ENCODE measurements at places on chromosomes 2 and 18.

DNA sequence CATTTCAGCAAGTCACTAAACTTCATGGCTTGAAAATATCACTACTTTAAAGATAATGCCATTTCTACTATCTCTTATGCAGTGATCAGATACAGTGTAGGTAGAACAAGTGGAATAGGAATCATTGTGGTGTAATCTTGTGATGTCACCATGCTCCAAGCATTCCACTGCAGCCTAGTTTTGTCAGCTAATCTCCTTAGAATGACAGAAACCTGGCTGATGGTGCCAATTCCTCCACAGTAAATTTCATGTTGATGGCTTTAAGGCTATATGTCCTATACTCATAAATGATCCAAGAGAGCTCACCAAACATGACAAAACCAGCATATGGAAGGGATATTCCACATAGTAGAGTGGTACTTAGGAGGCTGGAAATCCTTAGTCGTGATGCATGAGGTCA is 184.9 kb downstream of the PDE1A start:
- no peak overlapping the region for H3K4me3 ChIP-seq
- DNase-seq, result no peak

- DNase-seq, result no peak
- H3K36me3 ChIP-seq, result no peaks in the 10 kb centered on the region
- H3K27me3 ChIP-seq, result no peaks in the 10 kb centered on the region
- H3K4me1 ChIP-seq, result peaks cover under 1% of the 10 kb centered on the region
Observed at GRCh38 chr2:20722592-20723240, 55.8 kb downstream of the GDF7 start.

- peaks cover 3% of the 10 kb centered on the region for H3K27me3 ChIP-seq
- no peak overlapping the region for H3K4me3 ChIP-seq
- no peaks in the 10 kb centered on the region for H3K36me3 ChIP-seq
- no peak for DNase-seq
- H3K4me1 ChIP-seq, result no peaks in the 10 kb centered on the region
Observed at GRCh38 chr2:199602271-199602895, 144.6 kb upstream of the SATB2 start.

- H3K27me3 ChIP-seq, result no peaks in the 10 kb centered on the region
- H3K4me1 ChIP-seq, result peaks cover 4% of the 10 kb centered on the region
- no peak for DNase-seq
- H3K27ac ChIP-seq, result no peak overlapping the region
- H3K4me3 ChIP-seq, result no peak overlapping the region
Observed at GRCh38 chr2:53450923-53451322, 316.7 kb upstream of the CHAC2 start.

GRCh38 chr2:210994104-210994503 is 437.7 kb downstream of the CPS1 start:
- H3K36me3 ChIP-seq, result no peaks in the 10 kb centered on the region
- no peak for DNase-seq
- H3K27me3 ChIP-seq, result no peaks in the 10 kb centered on the region
- H3K4me3 ChIP-seq, result no peak overlapping the region
- no peak overlapping the region for H3K27ac ChIP-seq

- H3K4me3 ChIP-seq, result no peak overlapping the region
- H3K4me1 ChIP-seq, result no peaks in the 10 kb centered on the region
- no peak for DNase-seq
- H3K36me3 ChIP-seq, result no peaks in the 10 kb centered on the region
- no peaks in the 10 kb centered on the region for H3K27me3 ChIP-seq
Observed at GRCh38 chr2:142803158-142803557, 74.3 kb upstream of the KYNU start.

GRCh38 chr2:239297142-239298004 is 103.4 kb downstream of the HDAC4 start:
- no peak overlapping the region for H3K4me3 ChIP-seq
- DNase-seq, result no peak
- no peaks in the 10 kb centered on the region for H3K27me3 ChIP-seq

DNA sequence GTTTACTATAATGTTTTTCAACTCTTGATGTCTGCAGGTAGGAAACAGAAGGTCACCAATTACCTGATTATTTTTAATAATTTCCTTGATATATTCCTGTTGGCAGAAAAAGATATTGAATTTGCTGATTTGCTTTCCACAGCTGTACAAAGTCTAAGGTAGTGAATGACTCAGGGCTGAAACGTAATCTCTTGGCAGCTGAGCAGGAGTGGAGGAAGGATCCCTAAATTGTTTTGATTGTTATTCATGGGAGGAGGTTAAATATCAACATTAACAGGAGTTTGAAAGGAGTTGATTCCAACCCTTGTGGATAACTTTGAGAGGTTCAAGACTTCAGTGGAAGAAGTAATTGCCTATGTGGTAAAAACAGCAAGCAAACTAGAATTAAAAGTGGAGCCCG is 345.2 kb upstream of the SLC8A1 start:
- H3K36me3 ChIP-seq, result no peaks in the 10 kb centered on the region
- no peaks in the 10 kb centered on the region for H3K27me3 ChIP-seq
- no peaks in the 10 kb centered on the region for H3K4me1 ChIP-seq
- DNase-seq, result no peak

- H3K27me3 ChIP-seq, result no peaks in the 10 kb centered on the region
- no peak for DNase-seq
- no peak overlapping the region for H3K4me3 ChIP-seq
- no peak overlapping the region for H3K27ac ChIP-seq
- H3K36me3 ChIP-seq, result no peaks in the 10 kb centered on the region
Observed at GRCh38 chr18:76708722-76709353, 113.5 kb upstream of the ZNF236 start.

- no peaks in the 10 kb centered on the region for H3K4me1 ChIP-seq
- H3K36me3 ChIP-seq, result no peaks in the 10 kb centered on the region
- H3K27ac ChIP-seq, result no peak overlapping the region
- H3K4me3 ChIP-seq, result no peak overlapping the region
- DNase-seq, result no peak
- H3K27me3 ChIP-seq, result no peaks in the 10 kb centered on the region
Observed at GRCh38 chr2:234969306-234970098, 17.7 kb downstream of the SH3BP4 start.

Data from liver (tissue), 10 donors.